NCI-H345 (cell line): ENCODE measurements at places on chromosomes 6 and 20.

GRCh38 chr6:34161857-34162515 is 16.1 kb upstream of the GRM4 start:
- no peak for DNase-seq

DNA sequence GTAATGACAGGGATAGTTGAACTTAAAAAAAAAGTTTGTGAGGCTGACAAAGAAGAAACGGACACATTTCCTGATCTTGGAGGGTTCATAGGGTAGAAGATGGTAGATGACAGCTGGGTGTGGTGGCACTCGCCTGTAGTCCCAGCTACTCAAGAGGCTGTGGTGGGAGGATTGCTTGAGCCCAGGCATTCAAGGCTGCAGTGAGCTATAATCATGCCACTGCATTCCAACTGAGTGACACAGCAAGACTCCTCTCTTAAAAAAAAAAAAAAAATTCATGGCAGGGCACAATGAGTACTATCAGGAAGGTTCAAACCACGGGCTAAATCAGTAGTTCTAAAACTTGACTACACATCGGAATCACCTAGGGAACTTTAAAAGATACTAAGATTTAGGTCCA is 2.0 kb upstream of the MICA start:
- no peak for DNase-seq

- DNase-seq: no peak
Observed at GRCh38 chr20:44198872-44199271, 11.7 kb downstream of the OSER1 start.

DNA sequence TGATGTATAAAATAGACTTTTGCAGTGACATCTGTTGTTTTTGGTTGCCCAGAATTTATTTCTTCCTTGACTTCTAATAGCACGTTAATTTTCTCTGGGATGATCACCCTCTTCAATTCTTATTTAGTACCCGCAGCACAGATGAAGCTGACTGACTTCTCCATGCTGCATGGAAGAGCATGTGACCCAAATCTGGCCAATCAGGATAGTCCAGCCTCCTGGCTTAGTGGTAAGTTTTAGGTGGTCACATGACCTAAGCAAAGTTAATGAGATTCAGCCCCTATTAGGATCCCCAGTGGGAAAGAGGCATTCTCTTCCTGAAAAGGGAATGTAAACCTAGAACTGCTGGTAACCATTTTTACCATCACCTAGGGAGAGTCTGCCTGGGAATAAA is 13.8 kb upstream of the SIRT5 start:
- no peak for DNase-seq

GRCh38 chr20:29878777-29879442 is 1378.6 kb upstream of the DEFB115 start:
- DNase-seq: no peak

DNA sequence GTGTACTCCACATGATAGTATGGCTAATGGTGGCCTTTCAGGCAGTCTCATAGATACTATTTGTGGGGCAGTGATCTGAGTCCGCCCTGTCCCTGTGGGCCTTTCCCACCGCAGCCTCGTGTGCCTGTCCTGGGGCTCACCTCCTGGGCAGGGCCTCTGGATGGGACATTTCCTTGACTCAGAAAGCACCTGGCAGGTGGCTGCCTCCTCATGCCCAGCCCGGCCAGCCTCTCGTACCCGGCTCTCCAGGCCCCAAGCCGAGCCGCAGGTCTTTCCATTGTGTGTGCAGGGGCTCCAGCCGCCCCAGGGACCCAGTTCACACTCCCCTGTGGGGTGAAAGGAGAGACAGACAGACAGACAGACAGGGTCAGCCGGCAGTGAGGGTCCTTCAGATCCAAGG is 38.3 kb downstream of the RSPO4 start:
- no peak for DNase-seq

GRCh38 chr6:6654599-6655575 is 66.4 kb downstream of the LY86 start:
- no peak for DNase-seq

- no peak for DNase-seq
Observed at GRCh38 chr6:125008957-125009356, 46.7 kb downstream of the RNF217 start.

DNA sequence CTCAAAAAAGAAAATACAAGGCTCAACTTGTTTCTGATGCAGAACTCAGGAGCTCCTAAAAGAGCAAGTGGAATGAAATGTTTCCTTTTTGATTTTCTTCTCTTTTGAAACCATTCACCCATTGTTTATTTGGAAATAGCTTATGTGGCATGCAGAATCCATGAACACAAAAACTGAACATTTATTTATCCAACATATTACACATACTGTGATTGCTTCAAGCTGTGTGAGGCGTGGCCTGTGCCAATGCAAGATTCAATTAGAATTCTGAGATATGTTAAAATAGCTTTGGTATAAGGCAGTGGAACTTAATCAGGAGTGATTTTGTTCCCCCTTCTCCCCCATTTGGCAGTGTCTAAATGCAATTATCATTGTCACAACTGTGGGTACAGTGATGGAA is 45.9 kb upstream of the CARMIL1 start:
- DNase-seq: no peak

DNA sequence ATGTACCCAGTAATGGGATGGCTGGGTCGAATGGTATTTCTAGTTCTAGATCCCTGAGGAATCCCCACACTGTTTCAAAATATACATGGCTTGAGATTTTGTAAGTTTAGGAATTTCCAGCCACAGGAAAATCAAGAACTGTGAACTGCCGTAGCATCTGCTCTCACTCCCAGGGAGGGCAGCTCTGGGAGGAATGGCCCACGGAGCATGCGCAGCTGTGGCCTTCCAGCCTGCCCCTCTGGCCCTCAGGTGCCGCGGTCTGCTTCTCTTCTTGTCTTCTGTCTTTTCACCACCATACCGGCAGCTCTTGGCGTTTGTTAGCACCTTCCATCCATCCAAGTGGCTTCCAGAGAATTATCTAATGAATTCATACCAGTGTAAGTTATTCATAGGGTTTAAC is 19.9 kb upstream of the EXOC2 start:
- DNase-seq: no peak

- DNase-seq: no peak
Observed at GRCh38 chr20:35144694-35145093, 2.4 kb downstream of the EDEM2 start.
